CD4-positive, alpha-beta T cell treated with Interleukin-4 for 1 hour (primary cell): ENCODE measurements at places on chromosomes 5 and 9.

- DNase-seq = peak; percentile 46
Observed at GRCh38 chr5:178279723-178280438, 47.3 kb upstream of the PHYKPL start.

DNA sequence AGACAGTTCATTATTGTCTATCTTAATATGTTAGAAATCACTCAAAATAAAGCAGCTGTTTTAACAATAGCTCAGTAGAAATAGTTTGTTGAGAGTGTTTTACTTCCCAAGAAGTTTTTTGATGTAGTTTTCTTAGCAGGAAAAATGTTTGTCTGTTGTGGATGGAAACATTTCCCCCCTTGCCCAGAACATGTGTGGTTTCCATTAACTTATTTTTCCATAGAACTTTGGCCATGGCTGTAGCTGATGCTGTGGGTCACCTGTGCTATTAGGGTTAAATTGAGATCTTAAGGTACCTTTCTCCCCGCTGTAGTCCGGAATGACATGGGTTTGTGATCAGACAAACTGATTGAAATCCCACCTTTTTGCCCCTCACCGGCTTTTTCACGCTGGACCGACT is 294.9 kb downstream of the FANCC start:
- no peak for DNase-seq

DNA sequence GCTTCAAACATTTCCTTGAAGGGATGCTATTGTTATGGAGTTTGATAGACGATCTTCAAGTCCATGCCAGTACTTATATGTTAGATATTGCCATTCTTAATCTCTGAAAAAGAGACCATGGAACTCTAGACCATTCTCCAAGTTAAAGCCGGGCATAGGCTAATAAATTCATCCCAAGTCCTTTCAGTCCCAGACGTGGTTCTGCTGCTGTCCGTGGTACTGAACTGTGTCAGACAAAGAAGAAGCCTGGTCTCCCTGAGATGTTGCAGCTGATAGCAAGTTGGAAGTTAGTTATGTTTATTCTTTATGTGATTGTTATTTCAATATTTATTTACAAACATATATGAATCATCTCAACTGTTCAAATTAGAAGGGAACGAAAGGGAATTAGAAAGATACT is 158.7 kb downstream of the NMUR2 start:
- no peak for DNase-seq

GRCh38 chr5:35458824-35459207 is 158.8 kb upstream of the SPEF2 start:
- DNase-seq = no peak

GRCh38 chr9:92048924-92049625 is 66.1 kb downstream of the SPTLC1 start:
- DNase-seq = no peak

DNA sequence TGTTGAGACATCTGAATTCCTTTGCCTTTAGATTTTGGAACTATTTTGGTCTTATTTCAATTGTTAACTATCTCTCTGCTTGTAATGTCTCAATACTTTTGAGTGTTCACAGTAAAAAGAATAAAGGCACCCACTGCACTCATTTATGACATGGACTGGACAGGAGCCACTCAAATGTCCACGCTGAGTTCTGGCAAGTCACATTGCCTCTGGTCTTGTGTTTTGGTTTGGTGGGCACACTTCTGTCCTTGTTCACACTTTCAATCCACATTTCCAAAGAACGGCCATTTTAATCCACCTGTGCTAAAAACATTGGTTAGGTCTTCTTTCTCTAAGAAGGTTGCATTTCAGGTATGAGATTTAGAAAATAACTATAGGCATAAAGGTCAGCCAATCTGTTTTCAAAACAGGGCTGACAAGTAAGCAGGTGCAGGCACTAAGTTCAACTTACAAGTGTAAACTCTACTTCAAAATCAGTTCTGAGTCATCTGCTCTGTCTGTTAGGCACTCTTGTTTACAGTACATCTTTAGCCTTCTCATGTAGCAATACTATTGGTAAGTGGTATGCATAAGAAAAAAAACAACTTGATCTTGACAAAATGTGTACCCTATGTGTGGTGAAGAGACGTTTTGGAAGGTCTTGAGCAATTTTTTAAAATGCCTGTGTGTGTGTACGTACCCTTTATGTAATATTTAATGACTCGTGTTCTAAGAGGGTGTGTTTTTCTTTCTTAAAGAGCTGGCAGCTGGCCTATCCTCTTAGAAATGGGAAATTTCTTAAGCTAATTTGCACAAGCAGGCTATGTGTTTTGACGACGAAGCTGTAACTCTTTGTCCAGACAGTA is 31.5 kb upstream of the ZFAND5 start:
- DNase-seq = peak; percentile 16

GRCh38 chr9:89185980-89186379 is 7.4 kb upstream of the SHC3 start:
- DNase-seq = no peak

DNA sequence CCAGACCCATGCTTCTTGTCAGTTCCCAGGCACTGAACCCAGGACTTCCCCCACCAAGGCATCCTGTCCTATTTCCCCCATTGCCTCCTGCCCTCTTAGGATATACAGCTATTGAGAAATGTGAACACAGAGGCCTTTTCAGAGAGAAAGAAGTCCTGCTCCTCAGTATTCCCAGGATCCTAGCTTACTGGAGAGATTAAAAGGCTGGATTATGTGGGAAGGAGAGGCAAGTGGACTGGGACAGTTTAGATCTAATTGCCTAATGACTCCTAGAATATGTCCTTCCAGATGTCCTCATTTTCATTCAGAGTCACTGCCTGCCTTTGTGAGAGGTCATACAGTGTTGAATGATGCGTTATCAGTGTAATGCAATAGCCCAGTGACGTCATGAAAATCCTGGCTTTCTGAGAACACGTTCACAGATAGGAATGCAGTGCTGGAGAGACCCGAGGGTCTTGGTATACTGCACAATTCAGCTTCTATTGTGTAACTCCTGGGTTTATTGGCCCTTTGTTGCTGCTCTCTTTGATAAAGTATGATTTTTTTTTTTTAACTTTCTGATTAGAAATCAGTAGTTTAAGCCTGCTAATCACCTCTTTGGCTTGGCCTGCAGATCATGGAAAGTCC is 26.2 kb downstream of the WWC1 start:
- no peak for DNase-seq

DNA sequence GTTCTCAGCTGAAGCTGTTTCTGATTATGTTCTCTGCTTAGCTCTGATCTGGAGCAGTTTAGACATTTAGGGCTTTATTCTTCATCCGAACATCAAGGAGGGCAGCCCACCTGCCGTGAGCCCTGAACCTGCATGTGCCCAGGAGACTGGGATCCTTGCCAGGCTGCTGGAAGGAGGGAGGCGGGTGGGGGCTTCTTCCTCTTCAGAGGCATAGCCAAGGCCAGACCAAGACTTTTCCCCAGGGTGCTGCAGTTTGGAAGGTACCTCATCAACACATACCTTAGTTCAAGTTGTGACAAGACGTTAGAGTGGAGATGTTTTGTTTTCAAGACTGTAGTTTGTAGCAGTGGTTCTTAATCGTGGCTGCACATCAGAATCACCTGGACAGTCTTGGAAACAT is 64.9 kb downstream of the RALGPS1 start:
- DNase-seq = no peak

- peak; percentile 74 for DNase-seq
Observed at GRCh38 chr9:83649080-83649479, 26.1 kb downstream of the IDNK start.

DNA sequence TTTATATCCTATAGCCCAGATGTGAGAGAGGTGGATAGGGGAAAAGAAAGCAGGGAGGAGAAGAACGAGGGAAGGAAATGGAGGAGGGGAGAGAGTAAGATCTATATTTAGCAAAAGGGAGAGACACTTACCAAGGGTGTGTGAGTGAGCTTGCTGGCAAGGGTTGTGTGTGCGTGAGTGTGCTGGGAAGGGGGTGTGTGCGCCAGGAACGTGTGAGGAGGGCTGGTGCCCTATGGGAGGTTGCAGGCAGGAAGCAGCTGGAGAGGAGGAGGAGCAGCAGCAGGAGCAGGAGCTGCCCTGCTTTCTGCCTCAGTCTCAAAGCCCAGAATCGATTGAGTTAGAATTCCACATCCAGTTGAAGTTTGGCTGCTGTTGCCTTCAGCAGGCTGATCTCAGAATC is 148.3 kb upstream of the RUSC2 start:
- DNase-seq = no peak

DNA sequence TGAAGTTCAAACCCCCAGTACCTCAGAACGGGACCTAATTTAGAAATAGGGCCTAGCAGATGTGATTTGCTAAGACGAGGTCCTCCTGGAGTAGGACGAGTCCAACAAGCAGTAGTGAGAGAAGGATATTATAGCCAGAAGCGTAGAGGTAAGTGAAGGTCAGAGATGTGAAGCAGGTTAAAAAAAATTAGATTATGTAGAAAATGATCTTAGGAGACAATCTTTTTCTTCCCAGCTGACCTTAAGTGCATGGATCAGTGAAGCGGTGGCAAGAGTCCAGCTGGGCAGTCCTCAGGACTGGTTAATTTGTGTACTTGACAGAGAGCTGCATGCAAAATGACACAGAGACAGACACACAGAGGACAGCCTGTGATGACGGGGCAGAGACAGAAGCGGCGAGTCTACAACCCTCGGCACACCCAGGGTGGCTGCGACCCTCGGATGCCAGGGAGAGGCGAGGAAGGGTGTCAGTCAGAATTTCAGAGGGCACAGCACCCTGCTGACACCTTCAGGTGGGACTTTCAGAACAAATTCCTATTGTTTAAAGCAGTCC is 131.4 kb upstream of the IRX4 start:
- DNase-seq = no peak

DNA sequence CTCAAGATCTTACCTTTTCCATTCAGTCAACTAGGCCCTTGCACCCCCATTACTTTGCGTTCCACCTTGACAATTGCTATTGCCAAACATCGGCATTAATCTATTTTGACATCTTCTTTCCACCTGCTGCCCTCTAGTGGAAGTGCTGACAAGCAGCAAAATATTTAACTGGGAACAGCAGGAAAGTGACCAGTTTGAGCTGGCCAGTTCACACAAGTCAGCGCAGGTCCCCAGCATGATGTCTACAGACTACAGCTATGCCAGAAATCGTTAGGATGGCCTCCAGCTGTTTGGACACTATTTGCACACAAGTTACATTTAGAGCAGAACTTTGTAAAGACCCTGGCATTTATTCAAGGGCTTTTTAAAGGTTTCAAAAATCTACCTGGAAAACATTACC is 160.1 kb downstream of the GHR start:
- peak; percentile 44 for DNase-seq

- no peak for DNase-seq
Observed at GRCh38 chr9:85483208-85483607, 258.5 kb downstream of the AGTPBP1 start.

GRCh38 chr5:76221311-76221710 is 138.1 kb downstream of the SV2C start:
- DNase-seq = no peak

- no peak for DNase-seq
Observed at GRCh38 chr5:180343110-180343830, 9.9 kb downstream of the GFPT2 start.

- no peak for DNase-seq
Observed at GRCh38 chr5:438481-438981, 4.4 kb upstream of the EXOC3 start.

DNA sequence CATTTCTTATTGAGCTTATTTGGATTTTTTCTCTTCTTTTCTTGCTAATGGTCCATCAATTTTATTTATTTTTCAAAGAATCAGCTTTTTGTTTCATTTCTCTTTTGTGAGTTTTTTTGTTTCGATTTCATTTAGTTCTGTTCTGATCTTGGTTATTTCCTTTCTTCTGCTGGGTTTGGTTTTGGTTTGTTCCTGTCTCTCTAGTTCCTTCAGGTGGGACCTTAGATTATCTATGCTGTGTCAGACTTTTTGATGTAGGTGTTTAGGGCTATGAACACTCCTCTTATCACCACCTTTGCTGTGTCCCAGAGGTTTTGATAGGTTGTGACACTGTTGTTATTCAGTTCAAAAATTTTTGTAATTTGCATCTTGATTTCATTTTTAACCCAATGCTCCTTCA is 119.8 kb downstream of the GABRG2 start:
- DNase-seq = no peak

DNA sequence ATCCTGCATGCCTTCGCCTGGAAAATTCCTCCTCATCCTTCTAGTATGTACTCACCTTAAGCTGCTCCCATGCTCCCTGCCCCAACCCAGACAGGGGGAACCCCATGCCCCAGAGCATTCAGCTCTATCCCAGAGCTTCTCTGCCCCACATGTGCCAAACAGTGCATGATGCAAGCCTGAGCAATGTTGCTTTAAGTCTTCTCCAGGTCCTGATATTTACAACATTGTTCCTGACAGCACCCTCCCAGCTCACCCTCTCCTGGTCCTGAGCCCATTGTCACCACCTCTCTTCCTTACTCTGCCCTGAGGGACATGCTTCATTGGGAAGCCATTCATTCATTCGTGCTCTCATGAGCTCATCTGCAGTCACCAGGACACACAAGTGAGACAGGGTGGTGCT is 23.4 kb upstream of the BARX1 start:
- DNase-seq = no peak

GRCh38 chr9:112074250-112075008 is 100.7 kb downstream of the SUSD1 start:
- DNase-seq = peak; percentile 82

- DNase-seq = no peak
Observed at GRCh38 chr5:64458948-64459347, 46.9 kb upstream of the RGS7BP start.

- no peak for DNase-seq
Observed at GRCh38 chr9:77725820-77726219, 77.7 kb upstream of the GNA14 start.

- no peak for DNase-seq
Observed at GRCh38 chr9:73037613-73038012, 84.8 kb upstream of the ALDH1A1 start.

GRCh38 chr5:36079200-36079781 is 12.6 kb upstream of the UGT3A2 start:
- DNase-seq = no peak

GRCh38 chr5:167378894-167379723 is 912.3 kb upstream of the WWC1 start:
- no peak for DNase-seq

- DNase-seq = no peak
Observed at GRCh38 chr9:137263506-137263905, 8.4 kb downstream of the NELFB start.

DNA sequence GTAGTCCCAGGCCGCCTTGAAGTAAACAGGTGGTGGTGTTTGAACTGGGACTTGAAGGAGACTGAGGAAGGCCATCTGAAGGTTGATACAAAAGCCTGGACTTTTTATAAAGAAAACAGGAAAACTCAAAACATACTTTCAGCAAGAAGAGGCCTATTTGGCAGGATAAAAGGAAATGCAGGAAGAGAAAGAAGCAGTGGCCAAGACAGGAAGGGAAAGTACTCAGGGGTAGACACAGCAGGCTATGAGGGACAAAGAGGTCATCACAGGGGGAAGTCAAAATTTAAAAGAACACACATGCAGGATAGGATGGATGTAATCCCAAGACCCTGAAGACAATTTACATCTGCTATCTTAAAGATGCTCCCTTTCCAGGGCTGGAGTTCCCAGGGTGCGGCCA is 13.0 kb downstream of the TLE1 start:
- DNase-seq = no peak

GRCh38 chr5:168366116-168366515 is 74.7 kb downstream of the WWC1 start:
- DNase-seq = no peak
